ENCODE measurements at places on chromosomes 5 and 9.

DNA sequence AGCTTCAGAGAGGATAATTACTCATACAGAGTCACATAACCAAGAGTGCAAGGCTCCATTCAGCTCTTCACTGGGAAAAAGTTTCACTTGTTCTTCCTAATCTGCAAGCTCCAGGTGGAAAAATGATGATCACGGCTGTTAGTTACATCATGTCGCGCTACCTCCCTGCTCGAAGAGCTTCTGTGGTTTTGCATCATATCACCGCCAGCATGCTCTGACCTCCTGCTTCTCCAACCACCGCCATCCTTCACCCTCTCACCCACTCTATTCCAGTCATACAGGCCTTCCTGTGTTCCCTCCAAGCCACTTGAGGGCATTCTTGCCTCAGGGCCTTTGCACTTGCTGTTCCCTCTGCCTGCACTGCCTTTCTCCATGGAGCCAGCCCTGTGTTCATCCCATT is 47.1 kb downstream of the COL27A1 start:
- no peak for DNase-seq

DNA sequence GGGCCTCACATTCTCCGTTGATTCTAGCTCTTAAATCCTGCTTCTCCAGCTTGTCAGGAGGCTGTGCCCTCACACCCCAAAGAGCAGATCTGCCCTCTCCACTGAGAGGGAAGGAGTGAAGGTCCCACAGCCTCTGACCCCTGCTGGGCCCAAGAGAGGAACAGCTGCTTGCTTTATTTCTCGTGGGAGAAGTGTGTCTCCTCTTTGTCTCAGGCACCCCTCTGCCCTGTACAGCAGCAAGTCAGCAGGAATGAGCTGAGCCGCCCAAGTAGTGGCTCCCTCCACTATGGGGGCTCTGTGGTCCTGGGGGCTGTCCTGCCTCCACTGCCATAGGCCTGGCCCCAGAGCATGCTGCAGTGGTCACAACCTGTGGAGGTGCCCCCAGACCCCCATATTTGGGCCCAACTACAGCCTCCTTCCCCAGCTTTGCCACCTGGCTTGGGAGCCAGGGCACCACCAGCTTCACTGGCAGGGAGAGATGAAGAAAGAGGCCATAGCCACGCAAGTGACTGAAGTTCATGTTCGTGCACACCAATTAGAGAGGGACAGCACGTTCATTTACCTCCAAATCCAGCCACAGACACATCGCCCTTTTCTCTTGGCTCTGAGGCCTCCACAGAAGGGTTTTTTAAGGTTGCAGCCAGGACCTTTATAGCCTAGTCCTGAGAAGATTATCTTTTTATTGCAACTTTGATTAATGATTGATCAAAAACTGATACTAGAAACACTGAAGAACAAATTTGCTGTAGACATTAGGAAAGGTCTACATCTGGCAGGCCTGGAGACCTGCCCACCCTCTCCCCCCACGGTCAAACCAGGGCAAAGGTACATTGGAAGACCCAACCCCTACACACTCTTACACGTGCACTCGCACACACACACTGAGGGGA is 27.5 kb downstream of the IRF1 start:
- no peak for DNase-seq

- DNase-seq, result no peak
These were observed 192.4 kb downstream of the MAST4 start for GRCh38 chr5:66788556-66788955.

DNA sequence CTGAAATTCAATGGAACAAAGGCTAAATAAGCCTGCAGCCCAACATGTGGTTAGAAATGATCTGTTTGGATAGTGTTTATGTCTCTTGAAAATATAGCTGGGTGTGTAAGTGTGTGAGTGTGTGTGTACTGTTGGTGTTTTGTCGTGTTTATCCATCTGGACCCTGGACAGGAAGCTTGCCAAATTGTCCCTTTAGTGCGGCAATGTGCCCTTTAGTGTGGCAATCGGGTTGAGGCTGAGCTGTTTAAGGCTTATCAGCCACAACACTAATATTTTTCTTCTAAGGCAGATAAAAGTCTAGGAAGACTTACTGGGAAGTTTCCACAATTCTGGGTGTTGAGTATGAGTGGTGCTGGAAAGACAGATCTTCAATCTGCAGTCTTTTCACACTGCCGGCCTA is 180.2 kb downstream of the YTHDC2 start:
- no peak for DNase-seq

DNA sequence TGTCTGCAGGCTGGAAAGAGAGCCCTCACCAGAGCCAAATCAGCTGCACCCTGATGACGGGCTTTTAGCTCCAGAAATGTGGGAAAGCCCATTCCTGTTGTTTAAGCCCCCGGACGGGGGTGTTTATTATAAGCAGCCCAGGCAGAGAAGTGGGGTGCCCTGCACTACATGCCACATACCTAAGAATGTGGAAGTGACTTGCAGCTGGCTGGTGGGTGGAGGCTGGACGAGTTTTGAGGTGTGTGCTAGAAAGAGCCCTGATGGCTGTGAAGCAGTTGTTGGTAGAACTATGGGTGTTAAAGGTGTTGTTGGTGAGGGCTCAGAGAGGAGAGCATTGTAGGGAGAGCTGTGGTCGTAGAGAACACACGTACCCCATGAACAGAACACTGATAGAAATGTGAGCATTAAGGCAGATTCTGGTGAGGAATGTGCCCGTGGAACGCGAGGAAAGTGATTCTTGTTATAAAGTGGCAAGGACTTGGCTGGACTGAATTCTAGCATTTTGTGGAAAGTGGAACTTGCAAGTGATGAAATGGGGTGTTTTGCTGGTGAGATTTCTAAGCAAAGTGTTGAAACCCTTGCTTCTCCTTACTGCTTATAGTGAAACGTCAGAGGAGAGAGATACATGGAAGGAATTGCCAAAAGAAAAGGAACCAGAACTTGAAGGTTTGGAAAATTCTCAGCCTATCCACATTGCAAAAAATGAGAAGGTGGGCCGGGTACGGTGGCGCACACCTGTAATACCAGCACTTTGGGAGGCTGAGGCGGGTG is 38.9 kb downstream of the AHRR start:
- no peak for DNase-seq

GRCh38 chr5:161548487-161549094 is 2.1 kb upstream of the GABRB2 start:
- DNase-seq, result no peak

- no peak for DNase-seq
These were observed 31.2 kb downstream of the OTP start for GRCh38 chr5:77607324-77607723.

DNA sequence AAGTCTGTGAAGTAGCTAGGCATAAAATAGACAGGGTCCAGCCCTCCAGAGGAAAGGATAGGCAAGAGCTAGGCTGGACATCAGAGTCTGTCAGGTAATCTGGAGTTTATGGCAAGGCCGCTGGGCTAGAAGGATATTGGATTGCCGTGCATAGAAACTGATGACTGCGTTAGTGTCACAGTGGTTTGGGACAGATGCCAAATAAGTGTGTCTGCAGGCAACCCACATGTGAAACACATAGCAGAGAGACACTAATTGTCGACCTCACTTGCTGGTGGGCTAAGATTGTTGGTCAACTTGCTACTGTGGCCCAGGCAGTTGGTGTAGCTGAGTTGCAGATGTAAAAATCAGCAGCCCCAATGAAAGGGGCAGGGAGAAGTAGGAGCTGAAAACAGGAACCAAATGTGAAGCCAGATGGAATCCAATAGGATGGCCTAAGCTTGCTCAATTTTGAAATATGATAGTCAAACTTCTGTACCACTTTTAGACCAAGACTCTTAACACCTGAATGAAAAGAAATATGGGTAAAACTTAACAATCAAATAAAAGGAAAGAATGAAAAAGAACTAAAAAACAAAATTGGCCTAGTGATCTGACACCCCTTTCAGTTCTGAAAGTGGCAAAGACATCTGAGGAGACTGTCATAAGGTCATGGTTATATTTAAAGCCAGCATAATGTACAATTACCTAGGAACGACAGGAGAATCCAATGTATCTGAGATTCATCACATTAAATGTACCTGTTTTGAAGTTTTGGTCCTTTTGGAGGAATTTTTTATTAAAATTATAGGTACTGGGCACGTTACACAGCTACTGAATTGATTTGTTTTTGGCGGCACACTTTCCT is 243.3 kb upstream of the ACTBL2 start:
- DNase-seq, result no peak

GRCh38 chr9:3008091-3008490 is 164.2 kb upstream of the PUM3 start:
- DNase-seq, result no peak

GRCh38 chr5:124410539-124411488 is 335.6 kb downstream of the ZNF608 start:
- DNase-seq, result peak; percentile 36
